ENCODE measurements at places on chromosomes 7 and 10.
A peak's percentile ranks its signal among the peaks of the same experiment; 100 is the strongest.

DNA sequence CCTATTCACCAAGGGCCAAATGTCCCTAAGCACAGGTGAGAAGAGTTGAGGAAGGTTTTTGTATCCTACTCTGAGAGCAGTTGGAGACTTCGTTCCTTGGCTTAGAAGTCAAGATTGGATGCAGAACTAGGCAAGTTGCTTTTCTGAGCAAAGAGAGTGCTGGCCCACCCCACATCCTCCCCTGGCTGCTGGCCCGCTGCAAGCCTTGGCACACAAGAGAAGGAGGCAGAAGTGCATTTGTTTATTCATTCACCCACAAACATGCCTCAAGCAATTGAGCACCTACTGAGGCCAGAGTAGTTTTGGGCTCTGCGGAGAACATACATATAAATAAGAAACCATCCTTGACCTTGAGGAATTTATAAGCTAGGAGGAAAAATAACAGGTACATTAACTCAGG is 318.9 kb downstream of the KCNMA1 start:
- no peak for DNase-seq

DNA sequence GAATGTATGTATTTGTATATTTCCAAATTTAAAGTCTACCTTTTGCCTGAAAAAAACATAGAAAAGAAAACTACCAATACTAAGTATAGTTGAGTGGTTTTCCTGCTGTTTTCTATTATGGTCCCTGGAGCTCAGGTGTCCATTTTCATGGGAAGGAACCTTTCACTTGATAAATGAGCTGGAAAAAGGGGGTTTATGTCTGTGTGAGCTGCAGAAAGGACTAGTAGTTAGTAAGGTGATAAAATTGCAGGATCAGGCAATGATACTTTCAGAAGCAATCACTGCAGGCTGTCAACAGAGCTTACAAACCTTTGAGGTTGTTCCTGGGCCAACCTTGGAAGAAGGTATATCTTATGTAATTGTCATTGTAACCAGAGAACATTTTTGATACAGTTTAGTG is 48.0 kb downstream of the ST7 start:
- no peak for DNase-seq

DNA sequence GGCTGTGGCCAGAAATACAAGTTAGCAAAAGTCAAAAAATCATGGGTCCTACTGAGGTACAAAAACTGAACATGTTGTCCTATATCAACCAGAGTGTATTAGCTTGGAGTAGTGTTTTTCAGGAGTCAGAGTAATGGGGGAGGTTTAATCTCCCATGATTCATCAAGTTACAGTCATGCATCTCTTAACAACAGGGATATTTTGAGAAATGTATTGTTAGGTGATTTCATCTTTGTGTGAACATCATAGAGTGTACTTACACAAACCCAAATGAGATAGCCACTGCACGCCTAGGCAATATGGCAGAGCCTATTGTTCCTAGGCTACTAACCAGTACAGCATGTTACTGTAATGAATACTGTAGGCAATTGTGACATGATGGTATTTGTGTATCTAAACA is 14.9 kb upstream of the TES start:
- no peak for DNase-seq

DNA sequence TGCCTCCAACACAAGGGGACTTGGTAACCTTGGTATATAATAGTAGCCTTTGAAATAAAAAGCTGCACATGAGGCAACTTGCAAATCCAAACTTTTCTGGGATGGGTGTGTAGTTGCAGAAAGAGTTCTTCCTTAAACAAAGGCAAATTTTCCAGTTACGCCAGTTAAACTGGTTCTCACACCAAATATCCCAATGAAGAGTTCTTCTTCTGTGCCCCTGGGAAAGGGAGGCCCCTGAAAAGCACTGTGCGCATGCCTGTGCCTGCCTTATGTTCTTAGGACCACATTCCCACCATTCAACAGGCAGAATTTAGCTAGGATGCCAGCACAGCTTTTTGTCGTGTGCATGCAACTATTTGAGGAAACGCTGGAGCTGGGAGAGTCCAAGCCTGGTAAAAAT is 164.8 kb upstream of the SLC25A13 start:
- no peak for DNase-seq

DNA sequence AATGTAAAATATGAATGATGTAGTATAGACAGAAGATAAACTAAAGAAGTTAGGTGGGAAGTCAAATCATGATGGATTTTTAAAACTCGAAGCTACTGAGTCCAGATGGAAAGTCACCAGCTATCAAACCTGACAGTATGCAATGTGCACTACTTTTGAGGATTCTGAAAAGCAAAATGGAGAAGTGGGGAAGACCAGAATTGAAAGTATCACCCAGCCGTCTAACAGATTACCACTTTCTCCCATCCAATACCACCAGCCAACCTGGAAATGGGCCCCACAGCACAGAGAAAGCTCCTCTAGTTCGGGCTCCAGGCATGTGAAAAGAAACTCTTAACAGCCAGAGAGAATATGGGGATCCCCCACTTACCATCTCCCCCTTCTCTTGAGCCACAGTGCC is 67.9 kb upstream of the SRRM3 start:
- no peak for DNase-seq

GRCh38 chr10:28776519-28776918 is 99.2 kb downstream of the BAMBI start:
- no peak for DNase-seq

DNA sequence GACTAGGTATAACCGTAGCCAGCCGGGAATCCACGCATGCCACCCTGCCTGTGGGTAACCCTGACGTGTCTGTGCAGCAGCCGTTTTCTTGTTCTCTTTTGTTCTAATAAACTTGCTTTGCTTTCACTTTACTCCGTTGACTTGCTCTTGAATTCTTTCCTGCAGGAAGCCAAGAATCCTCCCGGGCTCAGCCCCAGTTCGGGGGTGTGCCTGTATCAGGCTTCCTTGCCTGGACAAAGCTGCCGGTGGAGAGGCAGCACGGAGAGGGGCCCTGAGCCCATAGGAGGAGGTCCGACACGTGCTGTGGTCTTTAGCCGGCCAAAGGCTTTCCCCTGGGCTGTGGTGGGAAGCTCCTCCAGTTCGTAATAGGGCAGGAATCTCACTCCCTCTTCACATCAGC is 256.5 kb upstream of the PPP2R2D start:
- no peak for DNase-seq

DNA sequence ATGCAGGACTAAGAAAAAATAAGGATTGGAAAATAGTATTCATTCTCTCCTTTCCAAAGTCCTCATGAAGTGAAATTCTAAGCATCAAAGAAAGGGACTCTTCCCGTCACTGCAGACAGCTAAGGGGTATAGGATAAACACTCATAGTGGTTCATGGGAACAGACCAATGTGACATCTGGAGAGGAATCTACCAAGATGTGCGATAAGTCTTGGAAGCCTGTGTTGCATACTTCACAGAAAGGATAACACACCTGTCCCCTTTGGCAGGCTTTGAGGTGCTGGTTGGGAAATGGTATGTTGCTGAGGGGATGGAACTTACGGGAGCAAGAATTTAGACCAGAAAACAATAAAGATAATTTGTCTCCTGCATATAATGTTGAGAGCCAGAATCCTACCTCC is 248.1 kb downstream of the ARHGAP21 start:
- no peak for DNase-seq

GRCh38 chr10:3435671-3436070 is 263.1 kb upstream of the PITRM1 start:
- no peak for DNase-seq

- DNase-seq = no peak
These were observed 140.7 kb downstream of the RGS10 start for GRCh38 chr10:119401671-119402395.

DNA sequence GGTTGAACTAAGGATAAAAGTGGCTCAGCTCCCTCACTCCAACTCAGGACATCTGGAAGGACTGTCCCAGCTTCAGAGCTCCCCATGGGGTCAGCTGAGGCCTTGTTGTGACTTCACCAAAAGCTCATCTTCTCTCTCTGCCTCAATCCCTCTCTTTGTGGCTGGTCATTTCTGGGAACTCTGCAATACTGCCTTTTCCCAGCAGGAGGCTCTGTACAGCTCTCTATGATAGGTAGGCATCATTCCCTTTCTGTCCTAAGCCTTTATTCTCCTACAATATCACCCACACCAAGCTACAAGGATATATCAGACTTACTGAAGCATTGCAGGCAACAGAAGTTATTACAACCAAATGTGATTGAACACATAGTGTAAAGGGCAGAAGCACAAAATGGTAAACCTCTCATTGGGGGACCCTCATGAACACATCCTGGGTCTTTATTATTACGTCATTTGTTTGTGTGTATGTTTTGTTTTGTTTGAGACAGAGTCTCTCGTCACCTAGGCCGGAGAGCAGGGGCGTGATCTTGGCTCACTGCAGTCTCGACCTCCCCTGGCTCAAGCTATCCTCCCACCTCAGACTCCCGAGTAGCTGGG is 36.7 kb upstream of the PRPS1L1 start:
- no peak for DNase-seq

GRCh38 chr7:133590795-133591194 is 337.9 kb downstream of the EXOC4 start:
- no peak for DNase-seq

DNA sequence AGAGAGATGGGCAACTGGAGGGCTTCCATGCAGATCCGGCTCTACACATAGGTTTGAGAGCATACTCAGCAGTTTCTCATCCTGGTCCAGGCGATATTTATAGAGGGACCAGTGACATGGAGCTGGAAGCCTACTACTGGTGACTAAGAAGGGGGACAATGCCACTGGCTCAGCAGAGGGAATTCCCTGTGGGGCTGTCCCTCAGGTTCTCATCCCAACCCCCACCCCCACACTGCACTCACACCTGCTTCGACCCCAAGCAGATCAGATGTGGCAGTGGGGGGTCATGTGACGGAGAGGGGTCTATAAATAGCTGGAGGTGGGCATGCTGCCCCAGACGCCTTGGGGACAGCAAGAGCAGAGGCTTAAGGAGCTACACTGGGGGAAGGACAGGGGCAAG is at the start of gene CLCN1:
Gene CLCN1, plus strand, starts transcription at position 336 of the 400 bp plus-strand sequence. CDS start 102 bp downstream, outside the sequence.
- DNase-seq = no peak

DNA sequence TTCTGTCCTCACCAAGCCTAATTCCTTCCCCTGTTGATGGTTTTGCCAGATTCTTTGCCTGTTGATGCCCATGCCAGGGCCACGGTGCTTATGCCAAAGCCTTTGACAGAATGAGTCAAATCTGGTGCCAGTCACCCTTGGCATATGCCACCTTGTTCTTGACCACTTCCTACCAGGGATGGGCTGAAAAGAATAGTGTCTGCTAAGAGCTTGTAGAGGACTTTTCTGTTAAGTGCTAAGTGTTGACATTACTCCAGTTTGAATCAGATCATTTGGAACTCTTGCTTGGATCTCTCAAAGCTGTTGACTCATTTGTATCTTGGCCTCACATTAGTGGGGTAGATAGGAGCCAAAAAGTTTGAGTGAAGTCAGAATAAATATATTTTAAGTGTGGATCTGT is 661.2 kb downstream of the AUTS2 start:
- no peak for DNase-seq

- DNase-seq = no peak
These were observed 100.5 kb downstream of the ZEB1 start for GRCh38 chr10:31419394-31420063.

DNA sequence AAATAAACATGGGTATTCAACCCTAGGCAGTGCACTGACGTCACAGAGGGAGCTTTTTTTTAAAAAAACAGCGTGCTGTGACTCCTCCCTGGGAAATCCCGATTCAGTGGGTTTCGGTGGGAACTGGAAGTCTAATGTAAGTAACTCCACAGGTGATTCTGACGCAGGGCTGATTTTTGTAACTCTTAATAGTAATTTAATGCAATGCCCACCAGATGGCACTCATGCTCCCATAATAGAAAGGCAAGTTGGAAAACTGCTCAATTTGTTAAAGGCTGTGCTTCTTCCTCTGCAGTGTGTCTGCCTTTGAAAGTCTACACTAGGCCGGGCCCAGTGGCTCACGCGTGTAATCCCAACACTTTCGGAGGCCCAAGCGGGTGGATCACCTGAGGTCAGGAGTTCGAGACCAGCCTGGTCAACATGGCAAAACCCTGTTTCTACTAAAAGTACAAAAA is 10.9 kb upstream of the RSU1 start:
- peak; percentile 16 for DNase-seq

GRCh38 chr7:12567015-12567414 is 3.5 kb upstream of the SCIN start:
- DNase-seq = no peak

GRCh38 chr10:96655461-96656197 is 64.7 kb downstream of the PIK3AP1 start:
- no peak for DNase-seq

DNA sequence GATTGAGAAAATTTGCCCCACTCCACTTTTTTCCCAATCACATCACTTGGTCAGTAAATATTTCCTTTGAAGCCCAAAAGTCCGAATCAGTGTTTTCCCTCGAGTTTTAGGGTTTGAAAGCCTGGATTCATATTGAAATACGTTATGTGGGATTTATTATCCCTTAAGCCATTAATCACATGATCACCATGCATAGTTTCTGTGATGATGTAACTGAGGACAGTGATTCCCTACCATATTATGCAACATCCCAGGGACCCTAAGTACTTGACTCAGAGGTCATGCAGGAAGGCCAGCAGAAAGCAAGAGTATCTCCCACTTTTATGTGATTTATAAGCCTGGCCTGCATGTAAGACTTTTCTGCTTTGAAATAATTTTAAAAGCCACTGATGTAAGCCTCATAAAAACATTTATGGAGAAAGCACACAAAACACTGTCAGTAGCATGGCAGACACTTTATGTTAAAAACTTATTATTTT is 630.6 kb upstream of the ZWINT start:
- DNase-seq = no peak

DNA sequence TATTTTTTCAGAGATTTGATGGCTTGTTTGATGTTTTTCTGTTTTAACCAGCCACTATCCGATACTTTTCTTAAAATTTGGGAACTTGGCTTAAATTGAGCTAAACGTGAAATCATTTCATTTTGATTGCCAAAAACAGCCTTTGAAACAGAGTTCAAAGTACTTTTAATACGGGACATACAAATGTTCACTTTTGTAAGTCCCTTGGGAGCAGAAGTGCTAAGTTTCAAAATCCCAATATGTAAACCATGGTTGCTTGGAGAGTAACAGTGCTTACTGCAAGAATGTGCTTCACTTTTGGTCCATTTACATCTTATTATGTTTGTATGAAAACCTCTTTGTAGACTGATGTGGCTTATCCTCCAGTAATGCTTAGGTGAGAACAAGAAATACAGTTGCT is 10.9 kb downstream of the PNPLA8 start:
- no peak for DNase-seq

GRCh38 chr7:158765020-158765419 is 60.4 kb upstream of the NCAPG2 start:
- no peak for DNase-seq

GRCh38 chr10:53597835-53598251 is 825.3 kb upstream of the MBL2 start:
- DNase-seq = no peak

DNA sequence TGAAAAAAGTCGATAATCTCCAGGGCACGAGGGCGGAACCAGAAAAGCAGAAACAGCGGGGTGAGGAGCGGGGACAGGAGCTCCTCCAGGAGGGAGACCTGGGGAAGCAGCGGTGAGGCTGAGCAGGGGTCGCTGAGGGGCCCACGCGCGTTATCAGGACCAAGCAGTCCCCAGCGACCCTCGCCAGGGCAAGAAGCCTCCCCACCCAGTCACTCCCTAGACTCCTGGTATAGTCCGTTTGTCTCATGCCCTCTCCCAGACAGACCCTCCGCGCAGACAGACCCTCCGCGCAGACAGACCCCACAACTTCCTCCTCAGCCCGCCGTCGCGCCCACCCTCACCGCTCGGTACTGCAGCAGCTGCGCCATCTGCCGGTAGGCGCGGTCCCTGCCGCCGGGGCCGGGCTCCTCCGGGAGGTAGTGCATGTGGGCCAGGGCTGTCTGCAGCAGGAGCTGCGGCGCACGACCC is 6.3 kb downstream of the ATG9B start:
- DNase-seq = peak; percentile 83

GRCh38 chr10:93703066-93703465 is 674 bp upstream of the FRA10AC1 start:
- DNase-seq = no peak
